ENCODE measurements at places on chromosomes 6 and 20. TPM values are rescaled to one million over a fixed set of nuclear protein-coding genes. Genes with fewer than 3 reads are reported as not detected.

GRCh38 chr6:137351890-137352289, 132.7 kb upstream of the IFNGR1 start:
- no peaks in the 10 kb centered on the region for H3K36me3 ChIP-seq
- no peak for DNase-seq
- no peak overlapping the region for H3K4me3 ChIP-seq
- no peak overlapping the region for H3K27ac ChIP-seq
- H3K27me3 ChIP-seq = no peaks in the 10 kb centered on the region
- H3K4me1 ChIP-seq = no peaks in the 10 kb centered on the region

- H3K4me1 ChIP-seq = no peaks in the 10 kb centered on the region
- H3K27me3 ChIP-seq = no peaks in the 10 kb centered on the region
- H3K27ac ChIP-seq = no peak overlapping the region
- no peak for DNase-seq
- H3K4me3 ChIP-seq = no peak overlapping the region
These were observed 81.9 kb downstream of the GJA10 start for GRCh38 chr6:89975991-89976693.

GRCh38 chr6:32432050-32432450, 7.6 kb upstream of the HLA-DRA start:
- DNase-seq = no peak
- no peaks in the 10 kb centered on the region for H3K36me3 ChIP-seq
- no peaks in the 10 kb centered on the region for H3K4me1 ChIP-seq
- H3K27me3 ChIP-seq = no peaks in the 10 kb centered on the region

- H3K27me3 ChIP-seq = no peaks in the 10 kb centered on the region
- H3K36me3 ChIP-seq = peaks cover 77% of the 10 kb centered on the region
- no peak overlapping the region for H3K27ac ChIP-seq
- no peaks in the 10 kb centered on the region for H3K4me1 ChIP-seq
- no peak overlapping the region for H3K4me3 ChIP-seq
- no peak for DNase-seq
These were observed 32.0 kb upstream of the GJA10 start for GRCh38 chr6:89862273-89862672.

DNA sequence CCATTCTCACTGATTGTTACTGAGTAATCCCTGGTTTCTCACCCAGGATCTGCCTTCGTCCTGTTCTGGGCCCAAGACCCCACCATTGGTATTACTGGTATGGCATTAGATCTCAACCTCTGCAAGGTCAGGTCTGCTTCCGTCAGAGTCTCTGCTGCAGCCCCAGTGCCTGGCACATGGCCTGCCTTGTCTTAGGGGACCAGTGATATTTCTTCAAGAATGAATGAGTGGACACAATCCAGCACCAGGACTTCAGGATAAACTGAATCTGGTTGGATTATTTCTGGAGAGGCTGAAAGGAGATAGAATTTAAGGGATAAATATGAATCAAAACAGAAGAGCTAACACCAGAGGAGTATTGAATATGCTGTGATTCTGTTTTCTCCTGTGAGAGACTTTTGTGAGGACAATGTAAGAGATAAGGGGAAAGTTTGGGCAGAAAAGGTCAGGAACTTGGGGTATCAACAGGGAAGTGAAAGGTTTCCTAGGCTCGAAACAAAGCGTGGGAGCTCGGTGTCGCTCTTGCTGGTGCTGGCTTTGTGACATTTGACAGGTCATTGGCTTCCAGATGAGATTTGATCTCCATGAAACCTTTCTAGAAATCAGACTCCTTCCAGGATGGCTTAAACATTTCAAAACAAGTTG, 53.9 kb downstream of the OSTM1 start:
- no peak for DNase-seq
- no peak overlapping the region for H3K27ac ChIP-seq
- no peaks in the 10 kb centered on the region for H3K36me3 ChIP-seq
- H3K4me1 ChIP-seq = no peaks in the 10 kb centered on the region

- H3K27me3 ChIP-seq = no peaks in the 10 kb centered on the region
- no peak overlapping the region for H3K4me3 ChIP-seq
- no peaks in the 10 kb centered on the region for H3K36me3 ChIP-seq
- no peak for DNase-seq
- no peak overlapping the region for H3K27ac ChIP-seq
These were observed 23.5 kb upstream of the NPBWR2 start for GRCh38 chr20:64130876-64131275.

- no peak overlapping the region for H3K4me3 ChIP-seq
- H3K36me3 ChIP-seq = no peaks in the 10 kb centered on the region
- no peak for DNase-seq
- no peaks in the 10 kb centered on the region for H3K4me1 ChIP-seq
- no peak overlapping the region for H3K27ac ChIP-seq
These were observed 616.7 kb downstream of the PHF3 start for GRCh38 chr6:64252256-64252655.

GRCh38 chr6:16766836-16767745, 5.8 kb upstream of the ATXN1 start:
- peaks cover 1% of the 10 kb centered on the region for H3K4me1 ChIP-seq
- H3K36me3 ChIP-seq = no peaks in the 10 kb centered on the region
- H3K4me3 ChIP-seq = no peak overlapping the region
- no peaks in the 10 kb centered on the region for H3K27me3 ChIP-seq
- DNase-seq = no peak

DNA sequence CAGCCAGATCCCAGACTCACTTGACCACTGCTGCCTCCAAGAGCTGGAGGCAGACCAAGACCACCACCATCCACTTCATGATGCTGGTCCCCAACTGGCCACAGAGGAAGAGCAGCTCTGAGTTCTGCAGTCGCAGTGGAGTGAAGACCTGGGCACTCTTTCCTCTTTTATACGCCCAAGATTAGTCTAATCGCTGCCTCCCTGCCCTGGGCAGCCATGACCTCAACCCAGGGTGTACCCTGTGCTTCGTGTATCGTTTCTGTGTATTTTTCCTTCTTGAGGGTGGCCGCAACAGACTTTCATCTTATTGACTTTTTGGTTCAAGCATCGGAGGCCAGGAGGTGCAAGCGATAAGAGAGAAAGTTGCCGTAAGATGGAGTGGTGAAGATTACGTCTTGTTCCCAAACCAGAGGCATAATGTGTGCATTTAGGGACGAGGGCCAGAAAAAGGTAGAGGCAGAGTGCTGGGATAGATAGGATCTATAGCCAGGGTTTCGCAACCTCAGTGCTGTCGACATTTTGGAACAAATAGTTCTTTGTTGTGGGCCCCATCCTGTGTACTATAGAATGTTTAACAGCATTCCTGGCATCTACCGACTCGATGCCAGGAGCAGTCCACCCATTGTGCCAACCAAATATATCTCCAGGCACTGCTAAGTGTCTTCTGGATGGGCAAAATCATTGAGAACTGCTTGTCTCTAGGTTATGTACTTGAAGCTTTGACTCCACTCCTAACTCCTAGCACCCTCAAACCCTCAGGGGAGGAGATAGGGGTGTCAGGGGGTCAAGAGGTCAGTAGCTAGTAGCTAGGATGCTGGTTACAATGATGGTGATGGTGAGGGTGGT, at the start of gene PGC:
Gene PGC, minus strand, starts transcription at position 142 of the 846 bp plus-strand sequence. Its CDS starts 63 bp downstream, at position 79.
- H3K4me3 ChIP-seq = no peak within 1 kb of the TSS
- no peaks in the 10 kb centered on the region for H3K27me3 ChIP-seq
- H3K27ac ChIP-seq = no peak within 1 kb of the TSS
- peaks cover 3% of the 10 kb centered on the region for H3K4me1 ChIP-seq
- H3K36me3 ChIP-seq = no peaks in the 10 kb centered on the region
- no peak for DNase-seq

DNA sequence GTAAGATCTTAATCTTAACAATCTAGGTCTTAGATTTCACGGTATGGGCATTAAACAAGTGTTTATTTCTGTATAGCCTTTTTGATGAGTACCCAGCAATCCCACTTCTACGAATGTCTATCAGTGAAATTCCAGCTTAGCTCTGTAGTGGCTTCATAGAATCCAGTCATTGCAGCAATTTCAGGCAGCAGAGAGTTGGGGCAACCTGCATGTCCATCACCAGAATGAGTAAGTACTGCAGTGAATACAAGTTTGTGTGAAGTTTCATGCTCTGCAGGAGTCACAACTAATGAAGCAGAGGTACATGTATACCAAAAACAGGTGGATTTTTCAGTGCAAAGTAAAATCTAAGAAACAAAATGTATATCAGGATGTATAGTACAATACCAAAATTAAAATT, 151.7 kb downstream of the OR2B2 start:
- no peak overlapping the region for H3K4me3 ChIP-seq
- H3K27ac ChIP-seq = no peak overlapping the region
- DNase-seq = no peak
- H3K4me1 ChIP-seq = peaks cover 2% of the 10 kb centered on the region
- H3K36me3 ChIP-seq = no peaks in the 10 kb centered on the region

- DNase-seq = no peak
- no peaks in the 10 kb centered on the region for H3K27me3 ChIP-seq
- H3K4me3 ChIP-seq = no peak overlapping the region
- no peaks in the 10 kb centered on the region for H3K4me1 ChIP-seq
- H3K36me3 ChIP-seq = no peaks in the 10 kb centered on the region
These were observed 119.7 kb downstream of the EPHA7 start for GRCh38 chr6:93299622-93300021.

DNA sequence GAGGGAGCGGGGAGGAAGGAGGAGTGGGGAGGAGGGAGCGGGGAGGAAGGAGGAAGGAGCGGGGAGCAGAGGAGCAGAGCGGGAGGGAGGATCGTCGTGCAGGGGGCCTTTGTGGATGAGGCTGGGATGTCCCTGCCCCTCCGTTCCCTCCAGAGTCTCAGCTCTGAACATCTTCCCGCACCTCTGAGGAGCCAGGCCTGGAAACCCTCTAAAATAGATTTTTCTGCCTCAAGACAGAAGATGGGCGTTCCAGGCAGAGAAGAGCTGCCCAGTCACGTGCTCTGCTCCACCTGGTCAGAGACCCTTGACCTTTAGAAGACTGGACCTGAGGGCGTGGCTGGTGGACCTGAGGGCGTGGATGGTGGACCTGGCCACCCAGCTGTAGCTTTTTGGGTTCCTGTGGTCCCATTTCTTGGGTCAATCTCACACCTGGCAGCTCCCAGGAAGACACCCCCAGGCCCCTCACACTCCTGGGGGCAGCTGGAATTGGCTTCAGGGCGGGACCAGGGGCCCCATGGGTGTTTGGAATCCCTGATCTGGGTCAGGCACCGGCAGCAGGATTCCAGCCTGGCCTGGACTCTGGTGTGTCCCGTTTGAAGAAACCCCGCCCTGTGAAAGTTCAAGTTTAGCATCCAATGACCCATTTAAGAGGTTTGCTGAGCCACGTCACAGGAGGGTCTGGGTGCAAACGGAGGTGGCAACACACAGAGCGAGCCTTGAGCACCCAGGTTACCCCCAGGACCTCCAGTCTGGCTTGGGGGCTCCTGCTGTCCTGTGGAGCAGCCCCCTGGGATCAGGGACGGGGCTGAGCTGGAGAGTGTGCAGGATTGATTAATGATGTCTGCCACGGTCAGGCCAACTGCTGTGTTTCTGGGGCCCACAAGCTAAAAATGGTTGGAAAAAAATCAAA, 96.9 kb upstream of the BHLHE23 start:
- H3K4me1 ChIP-seq = peaks cover 5% of the 10 kb centered on the region
- DNase-seq = no peak
- no peaks in the 10 kb centered on the region for H3K36me3 ChIP-seq
- no peak overlapping the region for H3K27ac ChIP-seq

DNA sequence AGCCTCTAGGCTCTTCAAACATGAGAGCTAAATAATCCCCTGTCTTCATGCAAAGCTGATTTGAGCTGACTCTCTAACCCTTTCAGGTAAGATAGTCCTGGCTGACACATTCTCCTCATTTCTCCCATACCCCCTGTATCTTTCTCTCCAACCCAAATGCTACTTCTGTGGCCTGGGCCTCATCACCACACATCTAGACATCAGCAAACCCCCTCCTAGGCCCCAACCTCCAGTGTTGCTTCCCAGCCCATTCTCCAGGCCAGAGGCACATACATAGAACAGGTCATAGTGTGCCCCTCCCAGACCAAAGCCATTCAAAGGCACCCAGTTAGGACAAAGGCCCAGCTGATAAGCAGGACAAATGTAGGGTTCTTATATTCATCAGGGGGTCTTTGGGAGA, 84.9 kb downstream of the ANKRD60 start:
- no peaks in the 10 kb centered on the region for H3K36me3 ChIP-seq
- H3K27me3 ChIP-seq = no peaks in the 10 kb centered on the region
- no peak for DNase-seq
- H3K4me1 ChIP-seq = no peaks in the 10 kb centered on the region
- H3K27ac ChIP-seq = no peak overlapping the region

GRCh38 chr20:50240092-50240491, 49.5 kb downstream of the CEBPB start:
- no peaks in the 10 kb centered on the region for H3K4me1 ChIP-seq
- H3K27ac ChIP-seq = no peak overlapping the region
- no peaks in the 10 kb centered on the region for H3K27me3 ChIP-seq
- H3K36me3 ChIP-seq = no peaks in the 10 kb centered on the region
- DNase-seq = no peak

GRCh38 chr6:52376763-52377162, 14.8 kb downstream of the PAQR8 start:
- no peak for DNase-seq
- H3K36me3 ChIP-seq = no peaks in the 10 kb centered on the region
- no peaks in the 10 kb centered on the region for H3K27me3 ChIP-seq
- no peak overlapping the region for H3K4me3 ChIP-seq

- DNase-seq = no peak
- no peak overlapping the region for H3K4me3 ChIP-seq
- H3K27me3 ChIP-seq = no peaks in the 10 kb centered on the region
- H3K36me3 ChIP-seq = no peaks in the 10 kb centered on the region
These were observed 46.6 kb downstream of the MOXD1 start for GRCh38 chr6:132354517-132355167.

GRCh38 chr6:113015249-113015648, 668.1 kb downstream of the RFPL4B start:
- H3K4me3 ChIP-seq = no peak overlapping the region
- H3K4me1 ChIP-seq = no peaks in the 10 kb centered on the region
- no peaks in the 10 kb centered on the region for H3K27me3 ChIP-seq
- H3K27ac ChIP-seq = no peak overlapping the region
- H3K36me3 ChIP-seq = no peaks in the 10 kb centered on the region

DNA sequence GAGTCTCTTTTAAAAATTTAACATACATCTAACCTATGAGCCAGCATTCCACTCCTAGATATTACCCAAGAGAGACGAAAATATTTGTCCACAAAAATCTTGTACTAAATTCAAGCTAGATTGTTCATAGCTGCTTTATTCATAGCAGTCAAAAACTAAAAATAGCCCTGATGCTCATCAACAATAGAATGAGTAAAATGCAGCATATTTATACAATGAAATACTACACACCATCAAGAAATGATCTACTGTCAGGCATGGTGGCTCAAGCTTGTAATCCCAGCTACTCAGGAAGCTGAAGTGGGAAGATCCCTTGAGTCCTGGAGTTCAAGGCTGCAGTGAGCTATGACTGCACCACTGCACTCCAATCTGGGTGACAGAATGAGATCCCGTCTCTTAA, 22.0 kb upstream of the SRC start:
- no peak overlapping the region for H3K27ac ChIP-seq
- H3K36me3 ChIP-seq = no peaks in the 10 kb centered on the region
- DNase-seq = no peak
- H3K4me3 ChIP-seq = no peak overlapping the region

- H3K27ac ChIP-seq = no peak overlapping the region
- no peaks in the 10 kb centered on the region for H3K36me3 ChIP-seq
These were observed 291.2 kb upstream of the HS3ST5 start for GRCh38 chr6:114634016-114634415.

The PBOV1 gene
- total RNA-seq = not detected

The CDC25B gene
- total RNA-seq = 30.3 TPM

The CST2 gene
- not detected for total RNA-seq

The PI16 gene
- total RNA-seq = not detected

The LST1 gene
- not detected for total RNA-seq

The NRSN2 gene
- 19.4 TPM for total RNA-seq

The ECT2L gene
- not detected for total RNA-seq

The IMPG1 gene
- not detected for total RNA-seq
